SW 1271 (cell line): ENCODE measurements at places on chromosomes 6 and 20.
A peak's percentile ranks its signal among the peaks of the same experiment; 100 is the strongest.

GRCh38 chr20:54088430-54088829, 18.0 kb upstream of the BCAS1 start:
- no peak for DNase-seq

- no peak for DNase-seq
Measured at GRCh38 chr6:63685446-63686379, 50.1 kb downstream of the PHF3 start.

- no peak for DNase-seq
Measured at GRCh38 chr6:103326760-103327757, 1532.7 kb downstream of the HACE1 start.

GRCh38 chr6:11971154-11971553, 41.0 kb upstream of the HIVEP1 start:
- no peak for DNase-seq

GRCh38 chr6:29953001-29953441, 10.7 kb downstream of the HLA-A start:
- DNase-seq, result no peak

DNA sequence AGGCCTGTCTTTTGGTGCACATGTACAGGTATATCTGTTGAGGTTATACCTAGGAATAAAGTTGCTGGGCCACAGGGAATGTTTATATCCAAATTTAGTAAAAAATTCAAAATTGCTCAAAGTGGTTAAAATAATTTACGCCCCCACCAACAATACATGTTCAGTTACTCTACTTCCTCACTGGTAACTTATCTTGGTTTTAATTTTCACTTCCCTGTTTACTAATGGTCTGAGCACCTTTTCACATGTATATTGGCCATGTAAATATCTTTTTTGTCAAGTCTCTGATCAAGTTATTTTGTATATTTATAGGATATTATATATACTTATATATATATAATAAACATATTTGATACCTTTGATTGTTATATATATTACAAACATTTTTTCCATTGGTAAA, 9.7 kb downstream of the PDE7B start:
- no peak for DNase-seq

DNA sequence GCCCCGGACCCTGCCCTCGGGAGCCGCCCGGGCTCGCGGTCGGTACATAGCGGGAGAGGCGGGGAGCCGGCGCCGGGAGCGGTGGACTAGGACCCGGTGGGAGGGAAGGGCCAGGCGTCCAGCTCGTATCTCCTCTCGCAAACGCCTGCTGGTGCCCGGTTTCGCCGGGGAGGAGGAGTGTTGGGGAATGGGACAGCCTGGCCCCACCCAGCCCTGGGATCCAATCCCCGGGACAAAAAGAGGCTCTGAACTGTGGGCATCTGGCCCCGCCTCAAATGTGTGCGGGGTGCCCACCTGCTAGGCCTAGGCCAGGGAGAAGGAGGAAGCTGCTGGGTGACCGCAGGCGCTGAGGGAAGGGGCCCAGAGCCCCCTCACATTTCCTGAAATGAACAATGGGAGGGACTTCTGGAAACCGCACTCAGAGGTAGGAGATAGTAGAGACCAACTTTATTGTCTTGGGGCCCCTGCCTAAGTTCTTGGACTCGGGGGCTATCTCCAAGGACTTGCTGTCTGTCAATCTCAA, at the start of gene KCNK17:
Gene KCNK17, minus strand, starts transcription at position 147 of the 523 bp plus-strand sequence. Its CDS starts 99 bp downstream, at position 48.
- no peak for DNase-seq

- DNase-seq, result no peak
Measured at GRCh38 chr20:19012676-19013075, 199.1 kb downstream of the SCP2D1 start.

- DNase-seq, result no peak
Measured at GRCh38 chr20:50429412-50429811, 80.8 kb upstream of the PTPN1 start.

- DNase-seq, result no peak
Measured at GRCh38 chr6:145063091-145063490, 672.2 kb downstream of the EPM2A start.

DNA sequence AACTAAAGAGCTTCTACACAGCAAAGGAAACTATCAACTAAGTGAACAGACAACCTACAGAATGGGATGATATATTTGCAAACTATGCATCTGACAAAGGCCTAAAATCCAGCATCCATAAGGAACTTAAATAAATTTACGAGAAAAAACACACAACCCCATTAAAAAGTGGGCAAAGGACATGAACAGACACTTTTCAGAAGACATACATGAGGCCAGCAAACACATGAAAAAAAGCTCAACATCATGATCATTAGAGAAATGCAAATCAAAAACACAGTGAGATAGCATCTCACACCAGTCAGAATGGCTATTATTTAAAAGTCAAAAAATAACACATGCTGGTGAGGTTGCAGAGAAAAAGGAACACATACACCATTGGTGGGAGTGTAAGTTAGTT, 24.5 kb downstream of the AGPAT4 start:
- no peak for DNase-seq

DNA sequence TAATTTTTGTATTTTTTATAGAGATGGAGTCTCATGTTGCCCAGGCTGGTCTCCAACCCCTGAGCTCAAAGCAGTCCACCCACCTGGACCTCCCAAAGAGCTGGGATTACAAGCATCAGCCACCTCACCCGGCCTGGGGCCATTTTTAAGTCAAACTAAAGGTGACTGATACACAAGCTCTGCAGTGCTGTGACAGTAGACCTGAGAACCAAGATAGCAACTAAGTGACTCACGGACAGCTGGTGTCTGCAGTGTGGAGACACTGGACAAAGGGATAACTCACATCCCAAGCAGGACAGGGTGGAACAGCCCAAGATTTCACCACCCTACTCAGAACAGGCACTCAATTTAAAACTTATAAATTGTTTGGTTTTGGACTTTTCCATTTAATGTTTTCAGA, 402.5 kb downstream of the CD83 start:
- DNase-seq, result no peak

DNA sequence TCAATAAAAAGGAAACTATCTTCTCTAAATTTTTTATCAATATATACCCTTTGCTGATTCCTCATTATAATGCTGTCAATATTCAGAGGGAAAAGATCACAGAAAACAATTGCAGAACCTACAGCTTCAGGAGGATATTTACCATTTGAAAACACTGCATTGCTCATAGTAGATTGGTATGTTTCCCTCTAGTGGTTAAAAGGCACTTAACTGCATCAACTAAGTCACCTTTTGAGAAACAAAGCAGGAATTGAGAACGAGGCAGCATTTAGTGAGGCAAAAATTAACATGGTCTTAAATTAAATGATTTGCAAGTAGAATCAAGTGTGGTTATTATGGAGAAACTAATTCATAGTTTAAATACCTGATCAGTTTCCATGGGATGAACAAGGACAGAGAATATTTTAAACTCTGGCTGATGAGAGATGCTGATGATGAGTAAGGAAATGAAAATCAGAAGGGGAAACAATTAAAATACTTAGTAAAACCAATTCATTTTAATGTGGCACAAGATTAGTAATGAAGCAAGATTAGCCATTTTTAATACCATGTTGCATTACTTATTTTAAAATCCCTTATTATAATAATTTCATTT, 642.1 kb downstream of the EPHA7 start:
- DNase-seq, result peak; percentile 25

DNA sequence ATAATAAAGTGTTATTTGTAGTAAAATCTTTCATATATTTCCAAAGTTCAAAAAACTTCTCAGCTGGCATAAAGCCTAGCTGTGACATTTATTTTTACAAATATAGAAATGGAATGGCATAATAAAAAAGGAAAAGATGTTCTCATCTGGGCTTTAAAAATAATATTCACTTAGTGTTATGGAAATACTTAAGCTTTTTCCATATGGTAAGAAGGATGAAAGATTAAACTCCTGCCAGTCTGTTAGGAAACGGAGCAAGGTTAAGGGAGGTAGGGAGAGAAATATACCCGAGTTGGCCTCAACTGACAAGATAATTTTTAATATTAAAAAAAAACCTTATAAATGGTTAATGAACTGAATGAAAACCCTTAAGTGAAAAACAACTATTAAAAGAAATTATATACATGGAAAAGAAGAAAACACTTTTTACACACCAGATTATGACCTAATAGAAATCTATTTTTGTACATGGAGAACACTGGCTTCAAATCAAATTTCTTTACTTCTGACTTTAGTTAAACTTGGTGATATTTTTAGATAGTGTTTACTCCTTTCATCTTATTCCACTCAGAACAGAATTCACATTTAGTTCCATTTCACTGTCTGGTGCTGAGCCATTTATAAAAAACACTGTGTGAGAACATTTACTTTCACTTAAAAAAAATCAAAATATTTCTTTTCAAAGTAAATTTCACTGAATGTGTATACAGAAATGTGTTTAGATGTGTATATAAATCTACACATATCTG, 137.0 kb downstream of the DST start:
- no peak for DNase-seq

DNA sequence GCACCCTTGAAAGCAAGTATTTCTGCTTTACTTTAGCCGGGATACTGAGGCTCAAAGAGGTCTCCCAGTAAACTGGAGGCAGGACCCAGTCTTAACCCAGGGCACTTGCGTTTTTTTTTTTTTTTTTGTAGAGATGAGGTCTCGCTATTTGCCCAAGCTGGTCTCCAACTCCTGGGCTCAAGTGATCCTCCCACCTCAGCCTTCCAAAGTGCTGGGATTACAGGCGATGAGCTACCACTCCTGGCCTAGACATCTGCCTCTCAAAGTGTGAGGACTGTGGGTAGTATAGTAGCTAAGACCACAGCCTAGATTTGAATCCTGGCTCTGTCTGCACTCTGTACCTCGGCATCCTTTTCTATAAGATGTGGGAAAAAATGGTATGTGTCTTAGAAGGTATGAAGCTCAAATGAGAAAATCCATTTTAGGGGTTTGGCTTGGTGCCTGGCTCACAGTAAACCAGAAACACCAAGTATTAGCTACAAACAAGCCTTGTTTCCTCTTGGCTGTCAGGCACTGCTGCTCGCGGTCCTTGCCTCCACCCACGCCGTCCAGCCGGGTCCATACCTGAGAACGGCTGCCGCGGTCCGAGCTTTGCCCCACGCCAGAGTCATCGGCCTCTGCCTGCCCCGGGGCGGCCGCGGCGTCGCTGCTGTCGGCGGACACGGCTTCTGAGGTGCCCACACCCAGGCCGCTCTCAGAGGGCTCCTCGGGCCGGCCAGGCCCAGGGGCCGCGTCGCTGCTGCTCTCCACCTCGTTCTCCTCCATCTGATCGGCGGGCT, 1.2 kb downstream of the ZNF335 start:
- DNase-seq, result peak; percentile 6

DNA sequence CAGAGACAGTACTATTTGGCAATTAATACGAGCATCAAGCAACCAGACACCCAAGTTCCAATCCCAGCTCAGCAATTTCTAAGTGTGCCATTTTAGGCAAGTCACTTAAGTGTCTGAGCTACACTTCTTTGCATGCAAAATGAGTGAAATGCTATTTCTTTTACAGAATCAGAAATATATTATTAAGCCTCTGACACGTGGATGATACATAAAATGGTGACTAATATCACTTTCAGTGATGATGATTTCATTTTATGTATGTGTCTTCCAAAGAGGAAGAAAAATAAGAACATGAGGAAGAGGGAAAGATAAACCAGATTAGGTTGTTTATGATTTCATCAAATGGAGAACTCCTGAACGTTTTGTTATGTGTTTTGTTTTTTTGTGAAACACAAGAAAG, 158.6 kb downstream of the TSHZ2 start:
- no peak for DNase-seq

DNA sequence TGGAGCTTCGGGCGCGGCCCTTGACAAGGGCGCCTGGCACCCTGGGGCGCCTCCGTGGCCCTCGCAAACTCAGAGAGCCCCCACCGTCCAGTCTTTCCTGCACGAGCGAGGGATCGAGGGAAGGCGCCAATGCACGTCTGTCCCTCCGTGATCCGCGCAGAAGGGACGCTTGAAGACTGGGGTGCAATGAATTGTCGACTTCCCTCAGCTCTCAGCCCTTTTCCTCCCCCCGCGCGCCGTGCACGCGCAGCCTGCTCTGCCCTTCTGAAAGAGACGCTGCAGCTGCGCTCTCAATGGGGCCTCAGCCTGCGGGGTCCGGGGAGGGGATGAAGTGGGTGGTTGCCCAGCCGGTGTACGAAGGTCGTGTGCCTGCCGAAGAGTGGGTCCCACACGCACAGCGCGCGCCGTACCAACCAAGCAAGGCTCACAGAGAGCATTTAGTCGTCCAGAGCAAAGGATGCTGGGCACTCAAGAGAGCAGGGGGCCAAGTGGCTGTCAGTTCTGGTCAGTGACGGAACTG, 5.5 kb upstream of the SOX4 start:
- peak; percentile 72 for DNase-seq

GRCh38 chr20:6959900-6960312, 192.4 kb downstream of the BMP2 start:
- no peak for DNase-seq

- DNase-seq, result no peak
Measured at GRCh38 chr20:8875586-8875985, 193.3 kb upstream of the PLCB4 start.

DNA sequence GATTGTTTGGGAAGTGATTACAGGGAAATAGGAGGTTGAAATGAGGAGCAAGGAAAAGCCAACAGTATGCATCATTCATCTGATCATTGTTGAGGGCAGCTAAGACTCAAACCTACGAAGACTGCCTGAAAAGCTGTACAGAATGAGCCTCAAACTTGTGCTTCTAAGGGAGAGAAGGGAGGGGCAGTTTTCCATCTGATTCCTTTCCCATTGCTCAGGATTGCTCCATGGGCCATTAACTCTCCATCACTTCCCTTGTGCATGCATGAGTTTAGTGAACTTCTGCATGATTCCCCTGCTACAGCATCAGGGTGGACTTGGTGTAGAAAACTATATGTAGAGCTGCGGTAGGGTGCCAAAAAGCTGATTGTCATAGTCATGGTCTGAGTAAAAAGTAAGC, 742.7 kb upstream of the SLC35B3 start:
- DNase-seq, result no peak

- no peak for DNase-seq
Measured at GRCh38 chr20:10812759-10813327, 139.0 kb upstream of the JAG1 start.

- no peak for DNase-seq
Measured at GRCh38 chr20:1396264-1396663, 3.4 kb upstream of the FKBP1A start.

- DNase-seq, result no peak
Measured at GRCh38 chr20:59923514-59923913, 9.9 kb downstream of the SYCP2 start.

DNA sequence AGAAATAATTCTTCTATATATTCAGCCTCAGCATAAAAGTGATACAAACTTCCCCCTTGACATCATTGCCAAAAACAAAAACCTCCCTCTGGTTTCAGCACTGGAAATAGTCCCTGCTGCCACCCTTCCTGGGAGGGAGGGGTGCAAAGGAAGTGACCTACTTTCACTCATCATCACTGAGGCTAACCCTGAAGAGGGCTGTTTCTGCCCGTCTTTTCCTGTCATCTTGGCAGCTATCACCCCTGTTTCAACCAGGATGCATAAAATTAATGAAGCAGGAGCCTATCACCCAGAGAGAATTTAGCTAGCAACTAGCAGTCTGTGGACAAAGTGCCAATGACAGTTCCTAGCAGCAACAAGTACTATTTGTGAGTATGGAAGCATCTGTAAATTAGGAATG, 397.8 kb downstream of the LAMA2 start:
- DNase-seq, result no peak

- DNase-seq, result no peak
Measured at GRCh38 chr6:166540631-166541331, 45.7 kb downstream of the RAMACL start.
